ENCODE measurements at places on chromosomes 5 and 9. TPM values are rescaled to one million over a fixed set of nuclear protein-coding genes. Genes with fewer than 3 reads are reported as not detected.

Gene SH3TC2
- not detected for total RNA-seq

Gene IFNA10
- not detected for total RNA-seq

Gene ADAM19
- total RNA-seq = 348 TPM

Gene PCDHGB6
- total RNA-seq = 0.12 TPM

Gene CD14
- 0.62 TPM for total RNA-seq

Gene ADAMTS2
- total RNA-seq = not detected

Gene IFNA21
- not detected for total RNA-seq

Gene PPP3R2
- total RNA-seq = not detected

Gene HMGCS1
- total RNA-seq = 216 TPM

Gene RICTOR
- 33.9 TPM for total RNA-seq

Gene NANS
- 54.4 TPM for total RNA-seq

Gene KCNV2
- total RNA-seq = not detected

GRCh38 chr5:71748360-71748759, 29.3 kb downstream of the CARTPT start:
- peaks cover 5% of the 10 kb centered on the region for H3K27me3 ChIP-seq
- DNase-seq = no peak
- no peaks in the 10 kb centered on the region for H3K36me3 ChIP-seq
- no peak overlapping the region for H3K4me3 ChIP-seq
- no peak overlapping the region for H3K27ac ChIP-seq
- H3K4me1 ChIP-seq = no peaks in the 10 kb centered on the region

DNA sequence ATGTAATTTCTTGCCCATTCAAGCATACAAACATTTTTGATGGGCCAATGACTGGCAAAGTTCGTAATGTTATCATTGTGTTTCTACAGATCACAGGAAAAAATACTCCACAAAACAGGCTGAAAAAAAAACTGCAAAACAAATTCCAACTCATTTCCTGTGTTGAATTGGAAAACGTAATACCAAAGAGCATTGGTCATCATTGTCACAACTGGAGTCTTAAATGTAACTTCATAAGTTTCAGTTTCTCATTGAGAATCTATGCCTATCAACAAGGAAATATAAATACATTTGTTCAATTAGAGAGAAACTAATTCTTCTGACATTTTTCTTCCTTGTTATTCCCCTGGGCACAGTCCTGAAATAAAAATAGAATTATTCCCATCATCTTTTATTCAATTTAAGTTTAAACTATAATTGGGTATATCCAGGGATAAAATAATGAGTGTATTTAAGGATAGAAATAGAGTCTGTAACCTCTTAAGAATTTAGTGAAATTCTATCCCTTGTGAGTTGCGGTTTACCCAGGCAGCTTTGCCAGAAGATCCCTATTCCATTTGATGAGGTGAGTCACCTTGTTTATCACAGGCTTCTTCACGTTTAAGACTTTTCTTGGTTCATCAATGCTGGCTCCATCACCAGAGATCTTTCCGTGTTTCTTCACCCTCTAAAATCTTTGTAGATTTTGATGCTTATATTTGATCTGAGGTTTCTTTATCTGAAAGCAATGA, 112.7 kb upstream of the ITGA1 start:
- DNase-seq = no peak
- peaks cover 1% of the 10 kb centered on the region for H3K36me3 ChIP-seq
- H3K4me3 ChIP-seq = no peak overlapping the region
- no peak overlapping the region for H3K27ac ChIP-seq
- H3K4me1 ChIP-seq = peaks cover 10% of the 10 kb centered on the region

GRCh38 chr5:7000310-7000709, 287.1 kb downstream of the TENT4A start:
- no peak overlapping the region for H3K27ac ChIP-seq
- H3K27me3 ChIP-seq = no peaks in the 10 kb centered on the region
- H3K4me1 ChIP-seq = peaks cover 5% of the 10 kb centered on the region

DNA sequence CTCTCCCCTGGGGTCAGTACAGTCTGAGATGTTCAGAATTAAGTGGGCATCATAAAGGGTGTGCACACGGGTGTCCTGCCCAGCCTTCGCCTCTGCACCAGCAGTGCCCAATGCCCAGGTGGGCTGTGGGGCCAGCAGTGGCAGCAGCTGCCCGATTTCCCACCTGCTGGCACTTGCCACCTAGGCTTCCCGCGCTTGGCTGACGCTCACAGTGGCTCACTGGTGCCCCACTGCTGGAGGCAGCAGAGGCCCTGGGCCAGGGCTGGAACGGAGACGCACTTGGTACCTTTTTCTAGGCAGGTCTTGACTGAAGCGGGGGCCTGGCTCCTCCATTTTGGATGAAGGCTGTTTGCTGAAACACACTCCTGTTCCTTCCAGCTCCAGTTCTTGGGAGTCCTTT, 17.0 kb downstream of the MRNIP start:
- H3K4me1 ChIP-seq = peaks cover 7% of the 10 kb centered on the region
- peaks cover 15% of the 10 kb centered on the region for H3K36me3 ChIP-seq
- no peak overlapping the region for H3K27ac ChIP-seq
- H3K4me3 ChIP-seq = no peak overlapping the region
- no peak for DNase-seq

DNA sequence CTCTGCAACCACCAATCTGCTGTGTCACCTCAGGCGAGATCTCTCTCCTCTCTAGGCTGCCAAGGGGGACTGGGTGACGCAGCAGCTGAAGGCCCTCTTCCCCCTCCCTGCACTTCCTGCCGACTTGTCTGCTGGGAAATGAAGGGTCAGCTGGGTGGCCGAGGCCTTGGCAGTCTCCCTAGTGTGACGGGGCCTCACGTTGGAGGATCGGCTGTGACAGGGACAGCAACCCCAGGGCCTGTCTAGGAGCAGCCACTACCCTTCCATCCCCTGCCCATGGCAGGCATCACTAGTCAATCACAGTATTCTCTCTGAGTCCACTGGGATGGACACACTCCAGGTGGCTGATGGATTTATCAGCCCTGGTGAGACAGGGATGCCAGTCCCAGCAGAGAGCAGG, 107.3 kb upstream of the SARDH start:
- H3K27me3 ChIP-seq = no peaks in the 10 kb centered on the region
- no peak for DNase-seq
- H3K27ac ChIP-seq = no peak overlapping the region
- H3K4me1 ChIP-seq = no peaks in the 10 kb centered on the region
- no peaks in the 10 kb centered on the region for H3K36me3 ChIP-seq

GRCh38 chr5:166329149-166329800, 1962.2 kb upstream of the WWC1 start:
- no peaks in the 10 kb centered on the region for H3K4me1 ChIP-seq
- no peak overlapping the region for H3K4me3 ChIP-seq
- H3K27me3 ChIP-seq = no peaks in the 10 kb centered on the region
- H3K36me3 ChIP-seq = no peaks in the 10 kb centered on the region

GRCh38 chr5:14186059-14186830, 43.1 kb downstream of the TRIO start:
- DNase-seq = no peak
- peaks cover 4% of the 10 kb centered on the region for H3K27me3 ChIP-seq
- no peak overlapping the region for H3K27ac ChIP-seq
- H3K4me1 ChIP-seq = no peaks in the 10 kb centered on the region

- no peak for DNase-seq
- H3K27me3 ChIP-seq = no peaks in the 10 kb centered on the region
- H3K4me3 ChIP-seq = no peak overlapping the region
- no peaks in the 10 kb centered on the region for H3K36me3 ChIP-seq
- H3K27ac ChIP-seq = no peak overlapping the region
These were observed 49.5 kb upstream of the CD180 start for GRCh38 chr5:67246108-67246507.

DNA sequence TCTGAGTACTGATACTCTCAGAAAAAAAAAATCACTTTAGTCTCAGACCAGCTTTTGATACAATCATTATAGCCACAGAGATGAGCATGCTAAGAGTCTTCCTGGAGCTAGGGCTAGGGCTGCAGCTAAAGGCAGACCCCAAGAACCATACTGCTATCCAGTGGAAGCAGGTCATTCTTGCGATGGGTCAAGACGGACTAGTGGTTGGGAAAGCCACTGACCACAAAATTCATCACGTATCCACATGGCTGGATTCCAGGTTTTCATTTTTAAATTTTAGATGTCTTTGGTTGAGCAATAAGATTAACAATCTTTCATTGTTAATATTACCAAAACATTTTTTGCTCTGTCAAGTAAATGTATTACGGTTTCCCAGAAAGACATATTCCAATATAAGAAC, 598.1 kb downstream of the DNAH5 start:
- H3K36me3 ChIP-seq = no peaks in the 10 kb centered on the region
- no peak overlapping the region for H3K27ac ChIP-seq

GRCh38 chr5:146344155-146345118, 5.8 kb downstream of the POU4F3 start:
- H3K36me3 ChIP-seq = no peaks in the 10 kb centered on the region
- H3K27me3 ChIP-seq = peaks cover 65% of the 10 kb centered on the region
- DNase-seq = no peak
- peaks cover 4% of the 10 kb centered on the region for H3K4me1 ChIP-seq

GRCh38 chr5:122665051-122665450, 109.8 kb upstream of the SNX2 start:
- H3K4me1 ChIP-seq = no peaks in the 10 kb centered on the region
- H3K27ac ChIP-seq = no peak overlapping the region
- H3K4me3 ChIP-seq = no peak overlapping the region
- DNase-seq = no peak

DNA sequence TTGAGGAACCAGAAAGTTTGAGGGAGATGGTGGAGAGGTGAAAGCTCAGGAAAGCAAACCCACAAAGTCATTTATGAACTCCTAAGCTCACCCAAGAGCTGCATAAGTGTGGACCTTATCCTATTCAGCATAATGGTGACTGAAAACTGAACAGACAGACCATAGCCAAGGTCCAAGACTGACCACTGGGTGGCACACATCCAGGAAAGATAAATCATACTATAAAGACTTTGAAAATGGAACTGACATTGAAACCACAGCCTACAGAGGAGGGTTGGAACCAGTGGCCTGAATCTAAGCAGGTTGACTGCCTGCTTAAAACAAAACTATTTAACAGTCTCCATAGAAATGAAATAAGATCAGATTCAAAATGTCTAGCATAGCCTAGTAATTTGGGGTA, 121.0 kb upstream of the RGS7BP start:
- no peak overlapping the region for H3K4me3 ChIP-seq
- H3K4me1 ChIP-seq = no peaks in the 10 kb centered on the region
- H3K27ac ChIP-seq = no peak overlapping the region
- no peaks in the 10 kb centered on the region for H3K36me3 ChIP-seq
- no peak for DNase-seq
- H3K27me3 ChIP-seq = no peaks in the 10 kb centered on the region

DNA sequence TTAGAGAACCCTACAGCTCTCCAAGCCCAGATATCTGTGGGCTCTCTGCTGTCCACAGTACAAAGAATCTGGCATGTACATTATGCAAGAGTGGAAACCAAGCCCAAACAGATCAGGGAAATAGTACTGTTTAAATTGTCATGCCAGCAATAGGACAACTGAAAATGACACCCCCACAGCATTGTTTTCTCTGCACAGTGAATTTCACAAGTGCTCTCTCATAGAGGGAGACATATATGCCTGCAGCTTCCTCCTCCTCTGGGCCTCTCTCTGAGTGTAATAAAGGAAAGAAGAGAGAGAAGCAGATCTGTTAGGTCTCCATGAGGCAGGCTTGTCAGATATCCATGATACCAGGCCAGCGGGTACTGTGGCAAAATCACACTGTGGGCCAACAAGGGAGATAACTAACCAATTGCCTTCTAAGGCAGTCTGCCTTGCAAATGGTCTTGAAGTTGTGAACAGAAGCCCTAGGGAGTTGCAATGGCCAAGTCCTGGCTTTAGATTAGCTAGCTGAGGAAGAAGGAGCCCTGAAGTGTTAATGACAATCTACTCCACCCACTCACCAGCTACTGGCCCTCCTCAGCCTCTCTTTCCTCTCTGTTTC, 54.4 kb upstream of the JMY start:
- H3K4me3 ChIP-seq = no peak overlapping the region
- no peaks in the 10 kb centered on the region for H3K36me3 ChIP-seq
- H3K27me3 ChIP-seq = no peaks in the 10 kb centered on the region
- no peaks in the 10 kb centered on the region for H3K4me1 ChIP-seq
- no peak overlapping the region for H3K27ac ChIP-seq

- no peak overlapping the region for H3K4me3 ChIP-seq
- no peaks in the 10 kb centered on the region for H3K4me1 ChIP-seq
- H3K36me3 ChIP-seq = no peaks in the 10 kb centered on the region
- no peak for DNase-seq
- peaks cover 3% of the 10 kb centered on the region for H3K27me3 ChIP-seq
These were observed 71.7 kb downstream of the ENTREP1 start for GRCh38 chr9:69396759-69397158.

GRCh38 chr9:107472581-107473340, 16.8 kb downstream of the KLF4 start:
- no peak overlapping the region for H3K27ac ChIP-seq
- no peaks in the 10 kb centered on the region for H3K36me3 ChIP-seq
- H3K4me1 ChIP-seq = no peaks in the 10 kb centered on the region
- no peak overlapping the region for H3K4me3 ChIP-seq
- no peak for DNase-seq
- H3K27me3 ChIP-seq = no peaks in the 10 kb centered on the region

- H3K36me3 ChIP-seq = no peaks in the 10 kb centered on the region
- no peak for DNase-seq
- H3K27ac ChIP-seq = no peak overlapping the region
- H3K27me3 ChIP-seq = peaks cover 3% of the 10 kb centered on the region
- H3K4me1 ChIP-seq = peaks cover 37% of the 10 kb centered on the region
These were observed 339.7 kb downstream of the RAB3C start for GRCh38 chr5:58922461-58923171.

DNA sequence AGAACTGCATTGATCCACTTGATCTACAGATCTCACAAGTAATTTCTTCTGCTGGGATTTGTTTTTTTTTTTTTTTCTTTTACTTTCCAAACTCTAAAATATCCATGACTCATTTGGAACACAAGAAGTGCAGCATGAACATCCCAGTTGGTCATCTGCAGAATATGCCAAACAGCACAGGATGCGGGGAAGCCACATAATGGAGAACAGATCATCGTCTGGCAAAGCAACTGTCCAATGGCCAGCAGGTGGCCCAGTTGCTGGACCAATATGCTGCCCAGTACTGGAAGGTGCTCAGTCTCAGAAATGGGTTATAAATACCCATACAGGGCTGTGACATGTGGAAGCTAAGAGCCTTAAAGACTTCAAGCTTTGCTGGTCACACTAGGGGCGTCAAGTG, 221.3 kb upstream of the TAS2R1 start:
- no peaks in the 10 kb centered on the region for H3K36me3 ChIP-seq
- no peaks in the 10 kb centered on the region for H3K4me1 ChIP-seq
- no peak overlapping the region for H3K4me3 ChIP-seq
- no peak for DNase-seq
- H3K27ac ChIP-seq = no peak overlapping the region

- peak overlapping the region; percentile 92 for H3K4me3 ChIP-seq
- H3K27me3 ChIP-seq = peaks cover 6% of the 10 kb centered on the region
- peak; percentile 38 for DNase-seq
- peak overlapping the region; percentile 91 for H3K27ac ChIP-seq
These were observed 1.3 kb downstream of the GADD45G start for GRCh38 chr9:89606049-89606623.

- peaks cover 36% of the 10 kb centered on the region for H3K27me3 ChIP-seq
- DNase-seq = no peak
- H3K36me3 ChIP-seq = no peaks in the 10 kb centered on the region
These were observed 134.6 kb upstream of the HAND1 start for GRCh38 chr5:154612666-154613065.
